NCI-H510A treated with DMSO at 0.1 percent for 48 hours (cell line): ENCODE measurements at places on chromosomes 4 and X.

DNA sequence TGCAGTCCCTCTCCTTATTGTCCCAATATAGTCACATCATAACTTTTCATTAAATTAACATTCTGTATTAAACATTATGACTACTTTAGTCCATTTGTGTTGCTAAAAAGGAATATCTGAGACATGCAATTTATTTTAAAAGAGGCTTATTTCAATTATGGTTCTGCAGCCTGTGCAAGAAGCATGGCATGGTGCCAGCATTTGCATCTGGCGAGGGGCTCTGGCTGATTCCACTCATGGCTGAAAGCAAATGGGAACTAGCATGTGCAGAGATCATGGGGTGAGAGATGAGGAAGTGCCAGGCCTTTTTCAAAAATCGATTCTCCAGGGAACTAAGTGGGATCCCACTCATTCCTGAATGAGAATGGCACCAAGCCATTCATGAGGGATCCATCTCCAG is 476.3 kb upstream of the RPS6KA3 start:
- no peak for DNase-seq

GRCh38 chr4:98864560-98864959 is 64.4 kb downstream of the EIF4E start:
- no peak for DNase-seq

DNA sequence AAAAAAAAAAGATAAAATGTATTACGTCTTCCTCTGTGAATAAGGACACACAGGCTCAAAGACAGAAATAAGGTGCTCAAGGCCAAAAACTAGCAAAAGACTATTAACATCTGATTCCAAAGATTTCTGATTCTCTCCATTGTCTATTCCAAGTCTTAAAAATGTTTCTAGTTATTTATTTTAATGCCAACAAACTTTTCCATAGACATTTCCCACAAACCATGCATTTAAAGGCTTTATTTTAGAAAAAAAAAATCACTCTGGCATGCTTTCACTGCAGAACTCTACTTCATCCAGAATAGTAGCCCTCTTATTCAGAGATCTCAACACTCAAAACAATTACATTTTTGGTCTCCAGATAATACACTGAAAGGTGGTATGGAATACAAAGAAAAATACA is 545.0 kb upstream of the TENM3 start:
- DNase-seq = no peak

- no peak for DNase-seq
Measured at GRCh38 chr4:98341309-98341708, 80.1 kb downstream of the RAP1GDS1 start.

- DNase-seq = no peak
Measured at GRCh38 chr4:155552180-155552579, 114.5 kb upstream of the GUCY1A1 start.

DNA sequence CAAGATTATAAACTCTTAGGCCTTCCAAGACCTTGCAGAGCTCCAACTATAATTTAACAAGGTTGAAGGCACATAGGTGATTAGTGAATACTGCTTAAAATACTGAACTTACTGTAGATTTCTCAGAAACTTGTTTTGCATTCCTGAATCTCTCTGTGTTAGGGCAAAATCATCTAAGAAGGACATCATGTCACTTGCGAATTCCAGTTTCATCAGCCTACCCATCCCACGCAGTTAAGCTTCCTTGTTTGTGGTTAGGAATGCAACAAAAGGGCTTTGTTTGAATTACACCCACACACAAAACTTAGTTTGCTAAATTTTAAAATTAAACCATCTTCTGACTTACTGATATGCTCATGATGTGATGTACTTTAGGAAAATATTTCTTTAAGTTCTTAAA is 174.0 kb downstream of the SOWAHB start:
- no peak for DNase-seq

DNA sequence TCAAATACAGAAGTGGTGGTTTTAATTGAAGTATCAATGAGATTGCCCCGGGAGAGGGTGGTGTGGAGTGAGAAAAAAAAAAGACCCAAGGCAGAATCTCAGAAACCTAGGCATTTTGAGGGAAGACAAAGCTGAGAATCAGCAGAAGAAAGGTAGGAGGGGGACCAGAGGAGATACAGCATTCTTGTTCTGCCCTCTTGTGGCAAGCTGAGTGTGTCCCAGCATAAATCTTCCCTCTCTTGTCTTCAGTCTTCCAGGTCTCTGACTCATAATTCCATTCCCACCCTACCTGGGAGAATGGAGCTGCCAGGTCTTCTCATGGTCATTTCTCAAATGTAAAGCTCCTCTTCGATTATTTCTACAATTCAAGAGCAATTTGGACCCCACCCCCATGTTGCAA is 32.7 kb upstream of the MAGED1 start:
- no peak for DNase-seq

DNA sequence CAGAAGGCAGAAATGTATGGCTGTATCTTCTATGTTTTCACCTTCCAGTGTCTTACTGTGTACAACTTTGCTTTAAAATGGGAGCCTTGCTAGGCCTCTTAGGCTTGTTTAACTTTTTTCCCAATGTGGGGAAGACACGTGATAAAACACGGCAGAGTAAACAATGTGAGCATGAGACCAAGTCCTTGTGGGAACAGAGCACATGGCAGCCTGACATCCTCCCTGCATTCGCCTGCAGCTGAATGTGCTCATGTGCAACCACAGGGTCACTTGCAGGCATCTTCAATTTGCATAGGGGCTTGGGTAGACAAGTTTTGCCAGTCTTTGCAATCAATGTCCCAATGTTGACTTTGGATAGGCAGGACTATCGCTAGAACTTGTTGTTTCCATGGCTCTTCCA is 91.8 kb downstream of the CCNG2 start:
- DNase-seq = peak; percentile 22

DNA sequence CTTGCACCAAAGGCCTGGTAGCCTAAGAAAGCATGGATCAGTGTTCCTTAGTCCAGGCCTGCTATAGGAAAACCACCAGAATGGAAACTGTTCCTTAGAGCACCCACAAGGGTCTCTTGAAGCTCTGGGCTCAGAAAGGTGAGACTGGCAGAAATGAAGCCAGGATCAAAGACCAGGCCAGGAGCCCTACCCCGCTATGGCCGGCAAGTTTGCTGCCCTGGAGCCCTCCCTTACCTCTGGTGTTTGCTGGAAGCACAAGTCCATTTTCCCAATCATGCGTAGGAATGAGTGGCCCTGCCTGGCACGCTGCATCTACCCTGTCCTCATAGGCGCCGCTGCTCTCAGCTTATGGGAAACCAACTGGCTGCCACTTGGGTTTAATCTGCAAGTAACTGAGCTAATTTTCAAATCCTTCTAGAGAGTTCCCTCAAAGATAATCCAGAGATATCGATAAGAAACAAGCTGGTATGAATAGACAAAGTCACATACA is 37.4 kb downstream of the BCOR start:
- no peak for DNase-seq

DNA sequence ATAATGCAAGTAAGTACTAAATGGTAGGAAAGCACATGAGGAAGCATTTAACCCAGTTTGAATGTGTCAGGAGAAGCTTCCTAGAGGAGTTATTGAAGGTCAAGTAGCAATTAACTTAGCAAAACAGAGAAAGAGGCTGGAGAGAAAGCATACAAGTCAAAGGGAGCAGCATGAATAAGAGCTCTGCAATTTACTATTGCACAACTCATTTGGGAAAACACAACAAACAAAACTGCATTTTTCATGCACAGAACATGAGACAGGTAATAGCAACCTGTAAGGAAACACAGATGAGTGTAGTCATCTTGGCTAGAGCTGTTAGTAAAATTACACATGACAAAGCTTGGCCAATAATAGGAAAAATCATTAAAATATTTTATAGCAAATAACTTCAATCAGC is 538.1 kb downstream of the PPP4R3C start:
- DNase-seq = peak; percentile 6

- DNase-seq = no peak
Measured at GRCh38 chr4:176964116-176964691, 171.5 kb upstream of the VEGFC start.

DNA sequence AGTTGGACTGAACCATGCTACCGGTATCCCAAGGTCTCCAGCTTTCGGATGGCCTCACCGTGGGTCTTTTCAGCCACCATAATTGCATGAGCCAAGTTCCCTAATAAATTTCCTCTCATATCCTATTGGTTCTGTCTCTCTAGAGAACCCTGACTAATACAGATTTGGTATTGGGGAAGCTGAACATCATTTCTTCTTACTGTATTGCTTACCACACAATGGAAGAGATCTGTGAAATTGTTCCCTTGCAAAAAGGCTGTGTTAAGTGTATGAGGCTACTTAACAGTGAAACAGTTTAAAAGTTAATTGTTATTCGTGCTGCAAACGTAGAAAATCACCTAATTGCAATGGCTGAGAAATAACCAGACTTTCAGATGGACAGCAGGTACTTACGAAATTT is 34.0 kb downstream of the PLAC8 start:
- DNase-seq = no peak

GRCh38 chrX:46912098-46912602 is at the start of gene JADE3:
JADE3 (plus strand) TSS chrX:46912421; CDS start chrX:46984895, 72,474 bp downstream.
- DNase-seq = peak; percentile 81

DNA sequence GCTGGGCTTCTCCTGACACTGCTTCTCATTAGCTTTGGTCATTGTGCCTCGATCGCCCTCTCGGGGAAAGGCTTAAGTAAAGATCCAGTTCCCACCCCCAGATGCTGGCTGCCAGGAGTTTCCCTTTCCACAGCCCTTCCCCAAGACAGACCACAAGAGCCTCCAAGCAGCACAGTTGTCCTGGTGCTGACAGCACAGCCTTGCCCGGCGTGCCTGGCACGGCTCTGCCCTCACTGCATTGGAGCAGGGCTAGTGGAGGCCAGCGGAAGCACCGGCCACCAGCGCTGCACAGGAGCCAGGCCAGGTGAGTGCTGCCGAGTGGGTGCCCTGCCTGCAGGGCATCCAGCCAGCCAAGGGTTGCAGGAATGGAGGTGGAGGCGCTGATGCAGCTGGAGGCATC is 9.7 kb upstream of the MSANTD1 start:
- no peak for DNase-seq

DNA sequence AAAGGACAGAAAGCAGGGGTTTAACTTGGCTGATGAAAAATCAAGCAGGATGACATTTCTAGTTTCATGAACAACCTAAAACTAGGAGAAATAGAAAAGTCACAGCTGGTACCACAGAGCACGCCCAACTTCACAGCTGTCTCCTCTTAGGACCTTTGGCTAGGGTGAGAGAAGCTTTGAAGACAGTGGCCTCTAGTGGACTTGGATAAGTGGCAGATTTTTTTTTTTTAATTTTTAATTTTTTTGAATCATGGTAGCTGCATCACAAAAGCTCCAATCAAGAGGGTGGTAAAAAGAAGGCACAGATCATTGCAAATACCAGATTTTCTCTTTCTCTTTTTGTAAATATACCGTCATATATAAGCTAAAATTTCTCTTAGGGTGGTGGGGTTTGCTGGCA is 20.2 kb upstream of the MAP3K15 start:
- peak; percentile 0 for DNase-seq

DNA sequence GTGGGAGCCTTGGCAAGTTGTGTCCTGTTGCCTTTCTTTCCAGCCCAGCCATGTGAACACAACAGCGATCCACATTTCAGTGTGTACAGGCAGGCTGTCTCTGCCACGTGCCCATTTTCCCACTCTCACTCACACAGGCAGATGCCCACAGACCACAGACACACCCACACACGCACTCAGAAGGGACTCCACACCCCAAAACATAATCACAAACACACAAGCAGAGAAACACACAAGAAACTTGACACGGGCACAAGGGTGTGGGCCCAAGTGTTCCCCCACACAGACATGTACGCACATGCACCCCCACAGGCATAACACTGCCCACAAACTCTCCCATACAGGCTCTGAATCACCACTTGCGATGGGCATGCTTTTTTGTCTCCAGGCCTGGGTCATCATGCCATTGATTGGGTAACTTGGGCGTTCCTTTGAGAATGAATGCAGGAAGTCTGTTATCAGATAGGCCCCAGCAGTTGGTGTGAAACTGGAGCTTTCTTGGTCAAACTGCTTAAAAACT is 84.3 kb downstream of the NBDY start:
- DNase-seq = no peak

- no peak for DNase-seq
Measured at GRCh38 chrX:104854188-104854587, 288.2 kb downstream of the IL1RAPL2 start.

GRCh38 chr4:52869656-52870055 is 7.5 kb downstream of the RASL11B start:
- no peak for DNase-seq

DNA sequence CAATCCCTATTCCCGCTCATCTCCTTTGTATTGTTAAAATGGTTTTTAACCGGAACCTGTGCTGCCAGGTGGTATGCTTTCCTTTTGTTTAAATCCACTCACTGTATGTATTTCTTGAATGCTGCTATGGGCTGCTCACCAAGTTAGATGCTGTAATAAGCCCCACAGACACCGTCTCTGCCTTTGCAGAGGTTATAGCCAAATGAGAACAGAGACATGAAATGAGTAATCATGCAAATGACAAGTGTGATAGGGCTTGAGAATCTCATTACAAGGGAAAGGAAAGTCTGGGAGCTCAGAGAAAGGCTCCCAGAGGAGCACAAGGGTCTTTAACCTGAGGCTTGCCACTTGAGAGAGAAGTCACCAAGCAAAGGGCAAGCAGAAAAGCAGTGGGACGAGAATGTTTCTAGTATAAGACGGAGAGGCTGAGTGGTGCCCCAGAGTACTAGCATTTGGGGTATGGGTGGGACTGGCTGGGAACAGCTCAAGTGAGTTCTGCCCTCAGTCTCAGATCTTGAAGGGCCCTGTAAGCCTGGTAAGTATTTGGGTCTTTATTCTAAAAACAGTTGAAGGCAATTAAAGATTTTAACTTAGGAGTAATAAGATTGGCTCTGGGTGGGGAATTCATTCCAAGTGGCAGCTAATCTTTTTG is 110.8 kb upstream of the H2AZ1 start:
- DNase-seq = no peak
